Panc1 (cell line): ENCODE measurements at places on chromosomes 13 and 19.

GRCh38 chr13:31798189-31798588 lies 58.9 kb downstream of the RXFP2 start:
- no peak for DNase-seq

- DNase-seq: no peak
Observed at GRCh38 chr19:50276370-50277063, 52.7 kb downstream of the KCNC3 start.

DNA sequence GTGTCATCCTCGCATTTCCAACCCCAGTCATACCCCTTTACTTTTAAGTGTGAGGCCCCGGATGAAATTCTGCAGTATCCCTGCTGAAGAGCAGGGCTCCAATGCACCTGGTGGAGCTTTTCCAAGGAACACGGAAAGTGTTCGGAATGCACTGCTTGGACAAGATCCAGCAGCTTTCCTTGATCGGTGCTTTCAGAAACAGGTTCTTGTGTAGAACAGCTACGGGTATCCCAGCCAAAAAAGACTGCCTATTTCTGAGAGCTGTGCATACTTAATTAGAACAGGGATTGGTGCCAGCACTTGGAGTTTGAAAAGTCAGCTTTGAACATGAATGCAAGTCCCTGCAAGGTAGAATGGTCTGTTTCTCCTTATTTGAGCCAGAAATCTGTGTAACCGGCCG lies 87.2 kb upstream of the C1QTNF9B start:
- no peak for DNase-seq

DNA sequence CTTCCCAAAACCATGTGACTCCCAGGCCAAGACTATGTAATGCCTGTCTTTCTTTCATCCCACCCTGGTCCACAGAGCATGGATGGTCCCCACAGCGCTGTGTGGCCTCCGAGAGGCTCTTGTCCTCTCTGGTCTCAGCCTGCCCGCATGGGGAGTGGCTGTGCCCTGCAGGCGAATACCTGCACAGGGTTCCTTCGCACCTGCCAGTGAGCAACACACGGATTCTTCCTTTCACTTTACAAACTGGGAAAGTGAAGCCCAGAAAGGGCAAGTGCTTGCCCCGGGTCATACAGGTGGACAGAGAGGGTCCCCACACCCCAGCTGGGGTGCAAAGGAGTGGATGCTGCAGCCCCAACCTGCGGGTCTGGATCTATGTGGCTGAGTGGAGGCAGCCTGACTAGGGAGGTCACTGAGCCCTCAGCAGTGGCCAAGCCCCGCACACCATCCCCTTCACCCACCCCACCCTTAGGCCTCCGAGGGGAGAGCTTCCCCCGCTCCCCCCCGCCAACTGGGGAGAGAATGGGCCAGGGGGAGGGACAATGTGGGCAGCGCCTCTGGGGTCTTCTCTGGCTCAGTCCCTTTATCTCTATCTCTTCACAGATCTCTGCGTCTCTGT lies 747 bp upstream of the MARK4 start:
- no peak for DNase-seq

DNA sequence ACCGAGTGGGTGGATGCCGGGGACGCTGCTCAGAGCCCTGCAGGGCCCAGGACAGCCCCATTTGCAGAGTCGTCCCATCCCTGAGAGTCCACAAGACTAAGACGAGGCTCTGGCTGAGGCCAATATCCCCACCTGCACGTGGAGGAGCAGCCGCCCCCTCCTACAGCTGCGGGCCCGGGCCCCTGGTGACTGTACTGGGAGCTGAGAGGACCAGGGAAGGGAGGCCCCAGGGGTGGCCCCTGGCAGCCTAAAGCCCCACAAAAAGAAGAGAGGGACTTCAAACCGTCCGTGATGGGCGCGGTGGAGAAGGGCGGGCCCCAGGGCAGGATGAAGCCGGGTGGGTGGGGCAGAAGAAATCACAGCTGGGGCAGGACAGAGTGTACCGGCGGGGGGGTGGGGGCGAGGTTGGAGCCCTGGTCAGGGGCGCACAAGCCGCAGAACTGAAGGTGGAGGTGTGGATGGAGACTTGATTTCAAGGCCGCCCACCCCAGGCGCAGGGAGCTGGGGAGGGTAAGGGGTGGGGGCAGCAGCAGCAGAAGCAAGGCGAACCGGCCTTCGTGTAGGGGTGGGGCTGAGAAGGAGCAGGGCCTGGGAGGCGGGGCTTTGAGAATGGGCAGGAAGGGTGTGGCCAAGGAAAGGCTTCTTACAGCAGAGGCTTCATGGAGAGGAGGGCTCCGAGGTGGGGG lies 12.9 kb downstream of the CFD start:
- DNase-seq: no peak

DNA sequence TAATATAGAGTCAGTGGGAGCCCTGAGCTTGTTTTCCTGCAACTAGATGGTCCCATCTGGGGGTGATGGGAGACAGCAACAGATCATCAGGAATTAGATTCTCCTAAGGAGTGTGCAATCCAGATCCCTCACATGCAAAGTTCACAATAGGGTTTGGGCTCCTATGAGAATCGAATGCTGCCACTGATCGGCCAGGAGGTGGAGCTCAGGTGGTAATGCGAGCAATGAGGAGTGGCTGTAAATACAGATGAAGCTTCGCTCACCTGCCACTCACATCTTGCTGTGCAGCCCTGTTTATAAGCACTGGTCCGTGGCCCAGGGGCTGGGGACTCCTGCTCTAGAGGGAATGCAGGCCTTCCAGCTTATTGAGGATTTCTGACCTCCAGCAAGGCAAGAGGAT lies 5.7 kb downstream of the ZNF558 start:
- no peak for DNase-seq

- DNase-seq: no peak
Observed at GRCh38 chr13:56102641-56103040, 1038.1 kb upstream of the PRR20A start.

DNA sequence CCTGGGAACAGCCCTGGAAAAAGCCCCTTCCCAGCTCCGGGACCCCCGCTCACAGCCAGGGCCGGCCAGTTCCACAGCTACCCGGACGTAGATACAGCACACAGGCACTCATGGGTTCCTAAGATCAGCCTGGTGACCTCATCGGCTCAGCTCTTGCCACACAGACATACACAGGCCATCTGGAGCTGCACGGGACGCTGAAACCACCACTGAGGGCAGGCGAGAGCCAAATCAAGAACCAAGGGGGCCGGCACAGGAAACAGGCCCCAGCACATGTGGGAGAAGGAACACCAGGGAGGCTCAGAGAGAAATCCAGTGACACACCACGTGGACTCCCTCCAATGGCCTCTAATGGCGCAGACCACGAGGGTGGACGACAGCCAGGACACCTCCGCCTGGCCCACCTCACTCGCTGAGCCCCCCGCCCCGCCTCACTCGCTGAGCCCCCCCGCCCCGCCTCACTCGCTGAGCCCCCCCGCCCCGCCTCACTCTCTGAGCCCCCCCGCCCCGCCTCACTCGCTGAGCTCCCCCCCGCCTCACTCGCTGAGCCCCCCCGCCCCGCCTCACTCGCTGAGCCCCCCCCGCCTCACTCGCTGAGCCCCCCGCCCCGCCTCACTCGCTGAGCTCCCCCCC lies 69.7 kb upstream of the C13orf46 start:
- DNase-seq: no peak

DNA sequence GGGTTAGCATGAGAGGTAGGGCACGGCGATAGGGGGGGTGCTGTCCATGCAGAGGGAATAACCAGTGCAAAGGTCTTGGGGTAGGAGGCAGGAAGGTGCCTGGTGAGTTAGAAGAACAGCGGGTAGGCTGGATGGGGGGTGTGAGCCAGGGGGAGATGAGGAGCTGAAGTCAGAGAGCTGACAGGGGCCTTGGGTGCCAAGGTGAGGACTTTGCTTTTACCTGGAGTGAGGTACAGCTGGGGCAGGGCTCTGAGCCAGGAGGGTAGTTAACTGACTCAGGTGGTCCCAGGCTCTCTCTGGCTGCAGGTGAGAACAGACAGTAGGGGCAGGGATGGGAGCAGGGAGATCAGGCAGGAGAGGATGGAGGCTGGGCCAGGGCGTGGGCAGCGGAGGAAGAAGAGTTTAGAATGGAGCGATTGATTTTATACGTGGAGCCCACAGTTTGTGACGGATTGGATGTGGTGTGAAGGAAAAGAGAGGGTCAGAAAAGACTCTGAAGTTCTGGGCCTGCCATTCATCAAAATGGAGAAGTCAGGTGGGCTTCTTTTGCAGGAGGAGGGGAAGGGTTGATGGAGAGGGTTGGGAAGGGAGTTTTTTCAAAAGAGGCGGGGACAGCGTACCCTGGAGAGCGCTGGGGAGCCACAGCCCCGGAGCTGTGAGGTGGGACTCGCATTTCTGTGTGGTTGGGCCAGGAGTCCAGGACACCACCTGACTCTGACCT lies 1.2 kb upstream of the GRAMD1A start:
- no peak for DNase-seq

DNA sequence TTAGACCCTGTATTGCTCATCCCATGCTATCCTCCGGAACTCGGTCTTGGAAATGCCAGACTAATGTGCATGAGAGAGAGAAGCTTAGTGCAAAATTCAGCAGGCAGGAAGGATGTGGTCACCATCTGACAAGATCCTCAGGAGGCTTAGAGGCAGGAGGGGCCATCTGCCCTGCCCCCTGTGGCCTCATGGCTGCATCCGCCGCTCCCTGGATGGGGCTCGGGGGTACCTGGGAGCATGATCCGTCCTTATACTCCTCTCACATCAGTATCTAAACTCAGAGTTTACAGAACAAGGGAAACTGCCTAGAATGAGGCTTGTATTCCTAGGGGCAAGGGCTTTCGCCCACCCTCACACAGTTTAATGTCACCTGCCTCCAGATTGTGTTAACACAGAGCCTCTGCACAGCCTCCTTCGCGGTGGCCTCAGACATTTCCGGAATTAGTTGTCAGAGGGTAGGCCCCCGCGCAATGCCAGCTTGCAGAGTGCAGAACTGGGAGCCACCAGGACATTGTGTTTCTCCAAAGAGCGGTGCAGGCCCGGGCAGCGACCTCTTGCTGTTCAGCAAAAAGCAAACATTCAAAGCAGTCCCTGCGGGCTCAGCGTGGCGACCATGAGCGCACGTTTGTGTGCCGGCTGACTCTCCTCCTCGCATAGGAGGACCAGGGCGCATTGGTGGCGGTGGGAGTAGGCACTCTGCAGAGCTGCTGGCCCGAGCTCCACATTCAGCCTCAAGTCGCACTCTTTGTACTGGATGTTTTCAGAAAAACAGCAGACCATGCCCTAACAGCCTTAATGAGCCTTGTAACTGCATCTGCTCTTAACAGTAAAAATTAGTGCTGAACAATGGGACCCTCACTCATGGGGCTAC lies 39.1 kb downstream of the GPR12 start:
- no peak for DNase-seq

DNA sequence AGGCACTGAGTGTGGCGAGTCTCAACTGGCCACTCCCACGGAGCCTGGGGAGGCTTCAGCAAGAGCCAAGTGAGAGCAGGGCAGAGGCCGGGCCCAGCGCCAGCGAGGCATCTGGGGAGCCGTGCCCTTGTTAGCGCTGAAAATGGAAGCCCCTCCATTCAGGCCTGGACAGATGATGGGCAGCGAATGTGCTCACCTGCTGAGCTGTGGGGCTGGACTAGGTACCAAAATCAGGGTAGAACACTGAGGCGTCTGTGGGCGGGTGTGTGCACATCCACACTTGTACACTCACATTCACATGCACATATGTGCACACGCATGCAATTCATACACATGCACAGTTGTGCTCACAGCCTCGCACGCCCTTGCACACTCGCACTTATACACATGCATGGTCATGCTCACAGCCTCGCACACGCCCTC lies 20.7 kb downstream of the NAXD start:
- DNase-seq: no peak
